KG1 (cell line): ENCODE measurements at places on chromosomes 4 and X.

- DNase-seq = no peak
Measured at GRCh38 chr4:42329421-42329820, 67.9 kb upstream of the SHISA3 start.

GRCh38 chr4:177265729-177266128, 43.9 kb upstream of the NEIL3 start:
- no peak for DNase-seq

DNA sequence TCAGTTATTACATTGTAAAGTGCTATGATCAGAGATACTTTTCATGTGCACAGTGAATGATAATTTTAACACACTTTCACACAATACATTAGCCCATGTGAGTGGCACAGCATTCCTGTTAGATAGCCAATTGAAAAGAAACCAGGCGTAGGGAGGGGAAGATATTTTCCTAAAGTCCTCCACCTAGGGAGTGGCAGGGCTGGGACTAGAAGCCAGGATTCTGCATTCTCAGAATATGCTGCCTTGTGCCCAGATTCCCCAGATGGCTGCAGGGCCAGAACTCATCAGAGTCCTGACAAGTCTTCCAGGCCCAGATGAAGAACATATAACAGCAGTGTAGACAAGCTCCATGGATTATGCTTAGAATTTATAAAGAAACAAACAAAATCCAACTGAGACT, 350.2 kb downstream of the AFF2 start:
- DNase-seq = no peak

- DNase-seq = no peak
Measured at GRCh38 chrX:152958047-152958446, 35.9 kb downstream of the PNMA5 start.

- no peak for DNase-seq
Measured at GRCh38 chrX:9464435-9465371, at the start of gene TBL1X. Gene TBL1X (plus strand): TSS chrX:9465058. CDS start chrX:9653587, 188,529 bp downstream.

DNA sequence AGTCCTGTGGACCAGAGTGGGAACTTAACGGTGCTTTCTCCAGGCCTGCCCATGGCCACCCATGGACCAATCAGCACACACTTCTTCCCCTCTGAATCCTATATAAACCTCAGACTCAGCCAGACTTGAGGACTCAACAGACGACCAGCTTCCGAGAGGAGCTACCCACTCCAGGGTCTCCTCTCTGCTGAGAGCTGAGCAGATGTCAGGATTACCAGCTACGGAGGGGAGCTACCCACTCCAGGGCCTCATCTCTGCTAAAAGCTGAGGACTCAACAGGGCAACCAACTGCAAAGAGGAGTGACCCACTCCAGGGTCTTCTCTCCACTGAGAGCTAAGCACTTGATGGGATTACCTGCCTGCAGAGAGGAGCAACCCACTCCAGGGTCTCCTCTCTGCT, 80.0 kb upstream of the DDX60 start:
- DNase-seq = no peak

DNA sequence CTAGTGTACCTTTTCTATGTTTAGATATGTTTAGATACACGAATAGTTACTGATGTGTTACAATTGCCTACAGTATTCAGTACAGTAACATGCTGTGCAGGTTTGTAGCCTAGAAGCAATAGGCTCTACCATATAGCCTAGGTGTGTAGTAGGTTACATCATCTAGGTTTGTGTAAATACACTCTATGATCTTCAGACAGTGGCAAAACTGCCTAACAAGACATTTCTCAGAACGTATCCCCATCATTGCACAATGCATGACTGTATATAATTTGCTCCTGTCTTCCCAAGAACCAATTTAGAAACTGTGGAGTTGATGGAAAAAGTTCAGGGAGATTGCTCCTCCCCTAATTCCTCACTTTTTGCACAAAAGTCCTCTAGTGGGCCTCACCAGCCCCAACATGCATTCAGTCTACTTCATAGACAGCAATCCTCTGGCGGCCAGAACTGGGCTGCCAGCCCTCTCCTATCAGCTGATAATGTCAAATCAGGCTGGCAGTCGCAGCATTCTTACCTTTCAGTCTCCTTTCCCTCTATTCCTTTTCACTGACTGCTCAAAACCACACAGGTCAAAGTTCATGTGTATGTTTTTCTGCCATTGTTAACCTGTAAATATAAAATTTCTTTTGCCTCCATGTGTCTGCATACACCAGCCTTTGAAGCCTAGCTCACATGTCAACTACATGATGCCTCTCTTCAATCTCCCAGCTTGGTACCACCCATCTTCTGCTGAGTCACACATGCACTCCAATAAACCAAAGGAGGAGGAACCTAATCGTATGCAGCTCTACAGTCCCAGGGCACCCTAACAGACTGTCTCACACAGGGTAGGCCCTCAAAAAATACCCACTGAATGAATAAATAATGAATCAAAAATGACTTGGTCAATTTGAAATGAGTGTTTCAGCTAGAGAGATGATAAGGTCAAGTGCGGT, 32.0 kb downstream of the BCLAF3 start:
- DNase-seq = no peak

DNA sequence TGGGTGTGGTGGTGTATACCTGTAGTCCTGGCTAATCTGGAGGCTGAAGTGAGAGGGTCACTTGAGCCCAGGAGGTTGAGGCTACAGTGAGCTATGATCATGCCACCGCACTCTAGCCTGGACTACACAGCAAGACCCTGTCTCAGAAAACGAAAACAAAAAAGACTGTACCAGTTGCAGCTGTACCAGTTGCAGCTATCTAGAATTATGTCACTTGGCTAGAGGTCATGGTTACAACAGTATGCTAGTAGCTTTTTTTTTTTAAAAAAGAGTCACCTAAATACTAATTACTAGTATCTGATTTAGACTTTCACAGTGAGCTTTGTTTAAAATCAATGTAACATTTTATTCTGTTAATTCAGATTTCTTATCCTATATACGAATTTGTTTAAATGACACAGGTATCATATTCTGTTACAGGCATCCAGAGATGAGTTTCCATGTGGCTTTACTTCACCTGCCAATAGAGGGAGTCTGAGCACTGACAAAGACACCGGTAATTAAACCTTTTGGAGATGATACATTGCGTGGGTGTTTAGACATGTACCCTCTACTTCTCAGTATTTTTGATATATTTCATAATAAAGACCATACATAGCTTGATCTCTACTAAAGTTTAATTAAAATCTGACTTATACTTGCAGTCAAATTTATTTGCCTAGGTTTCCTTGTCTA, 100.2 kb upstream of the IL13RA1 start:
- no peak for DNase-seq
